Astrocyte of the cerebellum (primary cell): ENCODE measurements at places on chromosomes 13 and 19.
A peak's percentile ranks its signal among the peaks of the same experiment; 100 is the strongest.

DNA sequence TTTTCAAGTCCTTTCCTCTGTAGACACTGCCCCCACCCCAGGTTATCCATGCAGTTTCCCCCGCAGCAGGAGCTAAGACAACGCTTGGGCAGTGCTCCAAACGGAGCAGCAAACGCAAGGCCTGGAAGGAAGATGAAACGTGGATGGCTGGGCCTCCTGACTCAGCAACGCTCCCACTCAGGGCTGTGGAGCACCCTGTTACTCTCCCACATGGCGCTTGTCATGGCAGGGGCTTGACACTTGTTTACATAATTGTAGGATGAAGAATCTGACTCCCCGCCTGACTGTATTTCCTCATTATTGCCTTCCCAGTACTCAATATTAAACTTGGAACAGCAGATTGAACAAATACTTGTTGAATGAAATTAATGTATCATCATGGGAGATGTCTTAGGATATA is 799 bp upstream of the C1QTNF9B start:
- no peak for DNase-seq

DNA sequence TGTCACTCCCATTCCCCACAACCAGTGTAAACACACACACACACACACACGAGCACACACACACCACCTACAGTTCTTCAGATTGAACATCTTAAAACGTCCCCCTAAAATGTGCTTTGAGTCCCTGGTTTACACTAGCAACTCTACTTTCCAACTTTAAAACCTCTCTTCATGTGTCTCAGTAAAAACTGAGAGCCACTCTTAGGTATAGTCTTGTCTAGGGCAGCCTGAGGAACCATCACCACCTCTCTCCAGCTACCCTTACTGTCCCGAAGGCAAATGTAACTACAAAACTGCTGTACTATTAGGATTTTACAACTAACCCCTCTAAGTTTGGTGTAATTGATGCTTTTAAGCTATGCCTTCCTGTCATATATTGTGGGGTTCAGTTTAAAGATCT is 1501.6 kb upstream of the MIR17HG start:
- DNase-seq: no peak

- DNase-seq: no peak
These were observed 6.0 kb downstream of the RCN3 start for GRCh38 chr19:49533551-49534488.

GRCh38 chr13:41512441-41512840 is 55.1 kb downstream of the RGCC start:
- DNase-seq: no peak

GRCh38 chr13:33119856-33120543 is 103.8 kb downstream of the KL start:
- DNase-seq: peak; percentile 54

DNA sequence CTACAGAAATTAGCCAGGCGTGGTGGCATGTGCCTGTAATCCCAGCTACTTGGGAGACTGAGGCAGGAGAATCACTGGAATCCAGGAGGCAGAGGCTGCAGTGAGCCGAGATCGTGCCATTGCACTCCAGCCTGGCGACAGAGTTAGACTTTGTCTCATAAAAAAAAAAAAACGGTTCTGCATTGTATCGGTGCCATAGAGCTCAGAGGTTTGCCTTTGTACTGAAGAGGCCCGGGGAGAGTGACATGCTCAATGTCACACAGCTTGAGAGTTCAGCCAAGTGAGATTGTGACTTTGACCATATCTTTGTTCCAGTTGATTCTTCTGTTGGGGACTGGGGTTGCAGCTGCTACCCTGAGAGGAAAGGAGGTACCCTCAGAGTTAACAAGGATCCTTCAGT is 4.3 kb downstream of the HAUS8 start:
- no peak for DNase-seq

- DNase-seq: no peak
These were observed 113.0 kb downstream of the UFM1 start for GRCh38 chr13:38462605-38463004.

DNA sequence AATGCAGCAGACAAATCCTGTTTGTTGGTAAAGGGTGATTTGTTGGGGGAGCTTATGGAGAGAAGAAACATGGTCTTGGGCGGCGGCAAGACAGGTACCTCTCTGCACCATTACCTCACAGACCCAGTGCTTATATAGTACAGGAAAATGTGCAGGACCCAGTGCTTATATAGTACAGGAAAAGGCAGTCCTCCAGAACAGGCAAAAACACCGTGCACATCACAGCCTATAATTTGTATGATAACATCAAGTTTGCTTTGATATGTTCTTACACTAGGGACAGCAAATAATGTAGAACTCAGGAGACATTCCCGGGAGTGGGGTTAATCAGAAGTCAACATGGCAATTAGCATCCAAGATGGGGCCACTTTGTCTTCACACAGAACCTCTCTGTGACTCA is 20.9 kb downstream of the VAV1 start:
- DNase-seq: no peak

DNA sequence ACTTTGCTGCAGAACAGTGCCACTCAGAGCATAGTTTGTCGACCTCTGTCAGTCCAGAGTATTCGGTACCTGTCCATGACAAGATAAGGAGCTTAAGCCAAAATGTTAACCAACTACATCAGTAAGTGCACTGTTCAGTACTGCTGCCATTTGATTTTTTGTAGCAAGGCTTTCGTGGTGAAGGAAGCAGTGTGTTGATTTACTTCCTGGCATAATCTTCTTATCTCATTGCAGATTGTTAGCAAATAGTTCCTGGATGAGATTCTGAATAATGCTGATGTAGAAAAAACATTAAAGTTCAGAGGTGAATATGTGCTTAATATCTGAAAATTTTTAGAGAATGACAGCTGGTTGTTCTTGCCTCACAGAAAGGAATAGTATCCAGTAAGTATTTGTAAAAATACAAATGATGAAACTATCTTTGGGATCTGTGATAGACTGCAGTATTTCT is 85.7 kb downstream of the LRRC63 start:
- DNase-seq: no peak

GRCh38 chr19:35612224-35612558 is 344 bp upstream of the HAUS5 start:
- no peak for DNase-seq

DNA sequence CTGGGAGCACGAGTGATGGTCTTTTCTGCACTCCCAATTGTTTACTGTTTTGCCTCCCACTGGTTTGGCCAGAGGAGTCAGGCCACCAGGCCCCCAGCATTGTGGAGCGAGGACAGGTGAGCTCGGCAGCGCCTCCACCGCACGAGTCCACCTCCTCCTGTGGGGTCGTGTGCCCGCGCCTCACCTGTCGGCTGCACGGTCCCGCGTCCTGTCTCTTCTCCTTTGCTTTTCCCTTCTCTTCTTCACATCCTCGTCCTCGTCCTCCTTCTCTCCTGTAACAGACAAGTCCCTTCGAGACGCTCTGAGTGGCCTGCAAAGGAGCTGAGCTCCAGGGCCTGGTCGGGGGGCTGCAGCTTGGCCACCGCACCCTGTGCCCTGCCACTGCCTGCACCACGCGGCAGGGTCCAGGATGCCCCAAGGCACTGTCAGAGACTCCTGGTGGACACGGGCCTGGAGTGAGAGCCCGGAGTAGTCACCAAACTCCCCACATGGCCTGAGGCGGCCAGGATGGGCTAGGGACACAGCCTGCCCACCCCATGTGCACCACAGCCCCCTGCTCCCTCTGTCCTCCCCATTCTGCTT is 11.4 kb downstream of the AKAP8 start:
- DNase-seq: no peak

DNA sequence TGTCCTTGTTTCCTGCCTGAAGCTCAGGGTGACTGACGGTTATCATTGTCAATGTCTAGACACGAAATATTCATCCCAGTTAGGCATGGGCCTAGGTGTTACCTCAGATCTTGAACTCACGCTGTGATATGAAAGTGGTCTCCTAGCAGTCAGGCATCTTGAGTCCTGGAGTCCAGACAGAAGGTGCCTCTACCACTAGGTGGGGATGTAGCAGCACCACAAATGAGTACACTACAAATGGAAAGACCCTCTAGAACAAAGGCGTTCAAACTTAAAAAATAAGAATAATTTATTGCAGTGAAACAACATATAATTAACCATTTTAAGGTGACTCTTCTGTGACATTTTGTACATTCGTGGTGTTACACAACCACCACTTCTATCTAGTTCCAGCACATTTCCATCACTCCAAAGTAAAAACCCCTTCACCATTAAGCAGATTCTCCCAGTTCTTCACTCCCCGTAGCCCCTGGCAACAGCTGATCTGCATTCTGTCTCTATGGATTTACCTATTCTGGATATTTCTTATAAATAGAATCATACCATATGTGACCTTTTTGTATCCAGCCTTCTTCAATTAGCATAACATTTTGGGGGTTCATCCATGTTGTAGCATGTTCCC is 11.9 kb upstream of the FRY start:
- DNase-seq: peak; percentile 73

GRCh38 chr13:29858667-29859066 is 8.2 kb upstream of the UBL3 start:
- no peak for DNase-seq

DNA sequence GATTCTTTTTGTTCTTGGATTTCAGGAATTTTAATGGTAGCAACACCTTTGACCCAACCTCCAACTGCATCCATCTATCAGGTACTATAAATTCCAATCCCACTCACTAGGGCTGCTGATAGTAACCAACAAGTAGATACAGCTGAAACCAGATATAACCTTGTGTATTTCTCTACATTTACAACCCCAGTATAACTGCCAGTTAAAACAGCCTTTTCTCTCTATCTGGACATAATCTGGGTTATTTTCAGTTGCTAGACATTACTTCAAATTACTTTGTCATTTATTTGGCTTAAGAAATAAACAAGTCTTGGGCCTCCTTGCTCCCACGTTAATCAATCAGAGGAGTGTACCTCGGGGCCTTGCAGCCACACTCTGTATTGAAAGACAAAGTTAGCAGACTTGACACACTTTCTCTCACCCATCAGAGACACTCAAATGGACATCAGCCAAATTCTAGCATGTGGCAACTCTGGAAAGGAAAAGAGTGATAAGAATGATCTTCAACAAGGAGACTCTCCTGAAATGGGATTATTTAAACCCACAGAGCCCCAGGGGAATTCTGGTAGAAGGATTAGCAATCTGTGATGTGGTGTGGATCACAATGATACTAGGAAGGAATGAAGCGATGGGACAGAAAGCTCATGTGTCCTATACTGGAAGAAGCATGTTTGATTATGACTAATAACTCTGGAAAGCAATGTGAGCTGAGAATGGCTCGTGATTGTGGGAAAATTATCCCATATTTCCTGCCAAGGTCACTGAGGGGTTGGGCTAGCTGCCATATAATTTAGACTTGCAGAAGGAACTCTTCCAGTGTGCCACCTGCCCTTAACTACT is 157.5 kb downstream of the FLT1 start:
- DNase-seq: peak; percentile 47

DNA sequence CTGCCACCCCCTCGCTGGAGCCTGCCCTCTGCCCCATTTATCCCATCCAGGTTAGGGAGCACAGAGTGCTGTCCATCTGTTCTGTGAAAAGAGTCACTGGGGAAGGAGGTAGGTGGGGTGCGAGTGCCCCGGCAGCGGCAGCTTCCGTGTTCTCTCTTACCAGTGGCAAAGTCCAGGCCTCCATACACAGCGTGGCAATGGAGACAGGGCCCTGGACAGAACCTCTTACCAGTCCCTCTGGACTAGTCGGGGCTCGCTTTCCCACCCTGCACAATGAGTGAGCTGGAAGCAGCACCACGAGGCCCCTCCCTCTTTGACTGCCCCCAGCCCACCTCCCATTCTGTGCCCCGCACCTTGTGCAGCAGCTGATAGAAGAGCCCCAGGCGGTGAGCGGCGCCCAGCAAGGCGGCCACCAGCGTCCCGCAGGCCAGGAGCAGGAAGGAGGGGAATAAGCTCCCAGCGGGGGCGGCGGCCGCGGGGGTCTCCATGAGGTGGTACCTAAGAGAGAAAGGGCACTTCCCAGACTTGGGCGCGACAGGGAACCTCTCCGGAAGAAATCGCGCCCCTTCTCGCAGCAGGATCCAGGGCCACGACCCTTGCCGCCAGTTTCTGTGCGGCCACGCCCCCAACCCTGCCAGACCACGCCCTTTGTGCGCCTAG is 17.5 kb downstream of the SYDE1 start:
- no peak for DNase-seq

GRCh38 chr13:20408181-20408580 is 117.5 kb downstream of the CRYL1 start:
- DNase-seq: no peak

DNA sequence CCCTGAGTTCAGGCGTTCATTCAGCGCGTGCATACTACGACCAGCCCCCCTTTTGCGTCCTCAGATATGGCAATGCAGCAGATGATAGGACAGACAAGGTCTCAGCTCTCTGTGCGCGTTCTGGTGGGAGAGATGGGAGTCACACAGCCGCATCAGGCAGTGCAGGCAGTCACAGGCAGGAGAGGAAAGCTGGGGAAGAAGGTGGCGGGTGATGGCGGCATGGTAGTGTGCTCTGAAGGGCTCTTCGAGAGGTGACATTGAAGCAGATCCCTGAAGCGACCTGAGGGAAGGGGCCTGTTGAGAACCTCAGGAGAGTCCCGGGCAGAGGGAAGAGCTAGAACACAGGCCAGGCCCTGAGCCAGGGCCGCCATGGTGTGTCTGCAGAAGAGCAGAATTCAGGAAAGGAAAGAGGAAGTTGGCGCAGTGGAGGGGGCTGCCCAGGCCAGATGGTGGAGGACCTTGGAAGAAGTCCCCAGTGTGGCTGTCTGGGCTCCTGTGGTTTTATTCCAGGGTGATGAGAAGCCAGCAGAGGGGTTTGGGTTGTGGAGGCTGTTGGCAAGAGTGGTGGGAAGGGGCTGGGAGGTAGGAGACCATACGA is 3.5 kb downstream of the USF2 start:
- no peak for DNase-seq

GRCh38 chr19:52917531-52917930 is 5.7 kb downstream of the ZNF888 start:
- DNase-seq: no peak

DNA sequence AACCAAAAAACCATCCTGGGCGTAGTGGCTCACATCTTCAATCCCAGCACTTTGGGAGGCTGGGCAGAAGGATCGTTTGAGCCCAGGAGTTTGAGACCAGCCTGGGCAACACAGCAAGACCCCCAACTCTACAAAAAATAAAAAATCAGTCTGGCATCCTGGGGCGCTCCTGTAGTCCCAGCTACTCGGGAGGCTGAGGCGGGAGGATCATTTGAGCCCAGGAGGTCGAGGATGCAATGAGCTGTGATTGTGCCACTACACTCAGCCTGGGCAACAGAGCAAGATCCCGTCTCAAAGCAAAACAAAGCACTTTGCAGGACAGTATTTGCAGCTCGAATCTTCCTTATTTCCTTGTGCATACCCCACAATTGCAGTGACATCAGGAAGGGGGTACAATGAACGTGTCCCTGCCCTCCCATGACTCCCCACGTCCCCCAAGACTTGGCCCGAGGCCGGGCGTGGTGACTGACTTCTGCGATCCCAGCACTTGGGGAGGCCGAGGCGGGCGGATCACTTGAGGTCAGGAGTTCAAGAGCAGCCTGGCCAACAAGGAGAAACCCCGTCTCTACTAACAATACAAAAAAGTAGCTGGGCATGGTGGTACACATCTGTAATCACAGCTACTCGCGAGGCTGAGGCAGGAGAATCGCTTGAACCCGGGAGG is 870 bp downstream of the NDUFB7 start:
- no peak for DNase-seq

- no peak for DNase-seq
These were observed 9.6 kb upstream of the NOTCH3 start for GRCh38 chr19:15210323-15210781.
